ENCODE measurements at places on chromosomes 5 and 9.

GRCh38 chr9:131627648-131628458, 82.5 kb downstream of the PRRT1B start:
- DNase-seq: peak; percentile 58

- no peak for DNase-seq
Measured at GRCh38 chr5:133059621-133060020, 7.8 kb downstream of the HSPA4 start.

- no peak for DNase-seq
Measured at GRCh38 chr9:124180557-124180956, 77.2 kb upstream of the NEK6 start.

- peak; percentile 53 for DNase-seq
Measured at GRCh38 chr9:4987961-4988421, 2.9 kb downstream of the JAK2 start.

DNA sequence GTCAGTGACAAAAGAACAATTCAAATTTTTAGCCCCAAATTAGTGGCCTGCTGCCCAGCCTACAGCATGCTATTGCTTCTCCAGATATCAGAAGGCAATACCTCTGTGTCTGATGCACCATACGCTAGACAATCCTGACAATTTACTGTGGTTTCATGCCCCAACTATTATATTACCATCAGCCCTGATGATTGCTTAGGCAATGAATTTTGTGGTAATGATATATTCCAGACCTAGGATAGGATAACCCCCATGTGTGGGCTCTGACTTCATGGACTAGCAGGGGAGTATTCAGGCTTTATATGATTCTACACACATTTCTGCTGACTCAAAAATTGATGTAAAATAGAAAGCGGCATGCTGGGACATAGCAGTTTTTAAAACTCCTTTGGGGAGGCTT, 168.7 kb upstream of the FST start:
- no peak for DNase-seq

- no peak for DNase-seq
Measured at GRCh38 chr5:150242251-150242894, 47.2 kb downstream of the CAMK2A start.

DNA sequence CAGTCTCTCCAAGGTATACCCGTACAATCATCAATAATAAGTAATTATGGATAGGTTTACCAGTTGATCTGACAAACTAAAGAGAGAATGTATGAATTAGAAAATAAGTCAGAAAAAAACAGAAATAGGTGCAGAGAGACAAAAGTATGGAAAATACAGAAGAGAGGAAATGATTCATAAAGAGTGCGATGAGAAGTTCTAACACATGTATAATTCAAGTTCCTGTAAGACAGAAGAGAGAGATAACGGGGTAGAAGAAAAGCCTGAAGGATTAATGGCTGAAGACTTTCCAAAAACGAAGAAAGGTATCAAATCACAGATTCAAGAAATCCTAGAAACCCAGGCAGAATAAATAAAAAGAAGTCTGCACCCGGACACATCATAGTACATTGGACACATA, 16.2 kb upstream of the SMU1 start:
- DNase-seq: no peak

DNA sequence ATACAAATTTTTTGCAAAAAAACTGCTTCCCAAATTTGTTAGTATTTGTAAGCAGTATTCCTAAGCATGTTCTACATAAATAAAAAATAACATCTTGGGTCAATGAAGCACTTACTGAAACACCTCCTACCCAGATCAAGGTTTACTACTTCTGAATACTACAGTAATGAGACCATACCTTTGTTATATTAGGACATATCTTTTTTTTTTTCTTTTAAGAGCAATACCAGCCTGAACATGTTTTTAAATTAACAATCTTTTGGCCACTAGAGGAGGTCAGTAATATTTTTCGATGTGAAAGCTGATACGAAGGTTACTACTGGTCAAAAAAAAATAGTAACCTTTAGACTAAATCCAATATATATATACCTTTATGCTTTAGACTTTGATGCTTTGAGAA, 72.7 kb downstream of the CERT1 start:
- no peak for DNase-seq

GRCh38 chr9:131253891-131254491, 22.3 kb downstream of the FAM78A start:
- DNase-seq: peak; percentile 45

GRCh38 chr9:22112870-22113821, 104.0 kb upstream of the CDKN2B start:
- DNase-seq: no peak

DNA sequence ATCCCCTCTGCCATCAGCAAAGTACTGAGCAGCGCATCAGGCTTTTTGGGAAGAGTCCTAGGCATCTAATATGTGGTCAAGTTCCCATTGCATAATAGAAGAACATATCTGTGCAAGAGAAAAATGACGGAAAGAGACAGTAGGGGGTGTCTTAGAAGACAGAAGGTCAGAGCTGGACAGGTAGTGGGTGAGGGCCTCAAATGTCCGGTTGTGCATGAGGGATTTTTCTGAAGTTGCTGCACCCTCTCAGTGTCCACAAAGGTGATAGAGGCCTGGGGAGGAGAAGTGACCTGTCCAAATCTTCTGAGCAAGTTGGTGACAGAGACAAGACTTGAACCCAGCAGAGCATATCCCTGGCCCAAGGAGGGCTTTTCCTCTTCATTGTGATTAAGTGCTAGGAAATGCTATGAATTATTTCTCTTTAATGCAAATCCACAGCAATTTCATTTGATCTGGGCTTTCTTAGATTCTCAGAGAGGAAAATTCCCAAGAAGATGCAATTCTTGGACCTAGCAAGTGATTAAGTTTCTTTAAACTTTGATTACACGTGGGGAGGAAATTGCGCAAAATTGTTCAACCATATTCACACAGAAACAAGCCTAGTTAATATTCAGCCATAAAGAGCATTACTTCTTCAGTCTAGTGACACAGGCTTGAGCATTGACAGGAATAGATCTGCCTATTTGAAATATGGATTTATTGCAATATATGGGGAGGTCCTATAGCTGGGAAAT, at the start of gene OR2S2:
OR2S2 (minus strand) TSS at position 51 of the 734 bp plus-strand sequence. CDS start 56 bp downstream, outside the sequence.
- no peak for DNase-seq

- peak; percentile 35 for DNase-seq
Measured at GRCh38 chr5:141757402-141757801, 75.4 kb upstream of the ARAP3 start.

GRCh38 chr5:36790847-36791246, 85.7 kb upstream of the NIPBL start:
- DNase-seq: no peak

GRCh38 chr5:60161340-60161934, 267.9 kb upstream of the PDE4D start:
- DNase-seq: peak; percentile 28

DNA sequence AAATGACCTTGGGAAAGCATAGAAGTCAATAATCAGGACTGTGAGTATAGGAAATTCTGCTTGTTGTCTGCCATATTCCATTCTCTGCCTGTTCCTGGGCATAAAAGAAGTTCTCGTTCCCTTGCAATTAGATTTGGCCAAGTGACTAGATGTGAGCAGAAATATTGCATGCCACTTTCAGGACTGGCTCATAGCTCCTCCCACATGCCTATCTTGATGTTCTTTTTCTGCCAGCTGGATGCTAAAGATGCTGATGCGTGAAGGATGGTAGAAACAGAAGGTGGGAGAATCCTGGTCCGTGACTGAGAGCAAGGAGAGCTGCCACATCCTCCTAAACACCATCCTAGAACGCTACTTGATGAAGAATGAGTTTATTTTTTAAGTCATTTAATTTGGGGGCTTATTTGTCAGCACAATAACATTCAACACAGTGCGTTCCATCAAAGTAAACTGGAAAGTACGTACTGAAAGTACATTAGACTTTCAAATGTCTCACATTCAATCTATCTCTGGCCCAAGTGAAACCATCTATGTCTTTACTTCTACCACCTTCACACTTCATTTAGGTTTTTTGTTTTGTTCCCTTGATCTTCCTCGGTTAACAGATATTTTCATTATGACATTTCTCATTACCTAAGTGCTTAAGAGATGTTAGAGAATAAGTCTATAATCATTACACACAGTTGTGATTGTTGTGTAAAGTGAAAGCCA, 648.5 kb downstream of the RAB3C start:
- DNase-seq: no peak

DNA sequence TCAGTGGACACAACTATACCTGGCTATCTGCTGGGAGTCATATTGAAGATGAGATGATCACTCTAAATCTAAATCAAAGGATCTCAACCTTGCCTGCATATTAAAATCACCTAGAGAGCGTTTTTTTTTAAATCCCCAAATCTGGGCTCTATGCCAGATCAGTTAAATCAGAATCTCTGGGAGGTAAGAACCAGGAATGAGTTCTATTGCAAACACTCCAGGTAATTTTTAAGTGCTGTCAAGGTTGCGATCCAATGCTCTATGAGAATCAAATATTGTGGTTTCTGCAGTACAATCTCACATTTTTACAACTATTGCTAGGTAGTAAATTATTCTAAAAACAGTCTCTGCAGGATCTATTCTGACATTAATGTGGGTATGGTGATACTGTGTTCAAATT, 202.3 kb upstream of the OR13F1 start:
- DNase-seq: no peak

DNA sequence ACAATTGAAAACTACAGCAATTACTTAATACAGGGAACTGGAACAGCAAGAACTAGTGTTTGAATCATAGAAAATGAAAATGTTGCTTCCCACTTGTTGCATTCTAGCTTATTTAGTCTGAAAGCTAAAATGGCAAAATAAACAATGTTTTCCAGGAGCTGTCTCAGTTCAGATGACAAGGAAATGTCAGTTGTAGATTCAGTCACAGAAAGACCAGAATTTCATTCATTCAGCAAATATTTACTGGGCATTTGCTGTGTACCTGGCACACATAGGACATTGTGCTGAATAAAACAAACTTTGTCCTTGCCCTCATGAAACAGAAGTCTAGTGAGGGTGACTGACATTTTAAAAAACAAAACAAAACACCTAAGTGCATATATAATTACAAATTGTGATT, 41.5 kb downstream of the GCNT4 start:
- no peak for DNase-seq

- DNase-seq: no peak
Measured at GRCh38 chr5:117736698-117737097, 1162.1 kb upstream of the SEMA6A start.

GRCh38 chr5:89313804-89314588, 431.0 kb upstream of the MEF2C start:
- peak; percentile 93 for DNase-seq

DNA sequence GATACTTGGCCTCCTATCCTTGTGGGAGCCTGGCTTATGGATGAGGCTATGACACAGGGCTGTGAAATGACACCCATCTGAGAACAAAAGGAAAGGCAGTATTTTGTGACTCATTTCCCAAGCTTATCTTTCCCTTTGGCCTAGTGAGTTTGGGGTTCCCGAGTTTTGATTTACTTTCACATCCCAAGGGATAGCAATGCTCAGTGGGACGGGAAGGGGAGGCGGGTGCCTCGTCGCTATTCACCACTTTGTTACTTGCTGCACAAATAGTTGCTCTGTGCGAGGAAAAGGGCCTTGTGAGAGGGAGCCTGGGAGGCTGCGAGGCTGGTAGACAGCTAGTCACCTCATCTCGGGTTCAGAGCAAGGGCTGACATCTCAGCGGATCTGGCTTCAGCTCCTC, 59.1 kb upstream of the ENTREP1 start:
- peak; percentile 48 for DNase-seq

DNA sequence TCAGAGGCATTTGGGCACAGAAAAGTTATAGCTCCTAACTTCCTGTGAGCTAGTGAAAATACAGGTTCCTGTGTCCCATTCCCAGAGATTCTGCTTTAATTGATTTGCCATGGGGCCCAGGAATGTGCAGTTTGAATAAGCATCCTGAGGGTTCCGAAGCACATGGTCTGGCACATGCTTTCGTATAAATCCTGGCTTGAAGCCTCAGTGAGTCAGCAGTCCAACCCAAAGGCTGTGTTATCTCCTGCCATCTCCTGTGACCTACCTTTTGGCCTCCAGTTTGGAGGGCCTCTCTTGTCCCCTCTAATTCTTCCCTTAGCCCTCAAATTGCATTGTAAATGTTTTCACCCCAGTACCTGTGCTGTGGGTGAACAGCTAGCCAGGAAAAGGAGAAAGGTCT, 183.8 kb downstream of the NR3C1 start:
- no peak for DNase-seq

- DNase-seq: no peak
Measured at GRCh38 chr5:72835633-72836032, 19.2 kb downstream of the TNPO1 start.

- DNase-seq: no peak
Measured at GRCh38 chr9:95528908-95529502, 12.2 kb upstream of the PTCH1 start.

DNA sequence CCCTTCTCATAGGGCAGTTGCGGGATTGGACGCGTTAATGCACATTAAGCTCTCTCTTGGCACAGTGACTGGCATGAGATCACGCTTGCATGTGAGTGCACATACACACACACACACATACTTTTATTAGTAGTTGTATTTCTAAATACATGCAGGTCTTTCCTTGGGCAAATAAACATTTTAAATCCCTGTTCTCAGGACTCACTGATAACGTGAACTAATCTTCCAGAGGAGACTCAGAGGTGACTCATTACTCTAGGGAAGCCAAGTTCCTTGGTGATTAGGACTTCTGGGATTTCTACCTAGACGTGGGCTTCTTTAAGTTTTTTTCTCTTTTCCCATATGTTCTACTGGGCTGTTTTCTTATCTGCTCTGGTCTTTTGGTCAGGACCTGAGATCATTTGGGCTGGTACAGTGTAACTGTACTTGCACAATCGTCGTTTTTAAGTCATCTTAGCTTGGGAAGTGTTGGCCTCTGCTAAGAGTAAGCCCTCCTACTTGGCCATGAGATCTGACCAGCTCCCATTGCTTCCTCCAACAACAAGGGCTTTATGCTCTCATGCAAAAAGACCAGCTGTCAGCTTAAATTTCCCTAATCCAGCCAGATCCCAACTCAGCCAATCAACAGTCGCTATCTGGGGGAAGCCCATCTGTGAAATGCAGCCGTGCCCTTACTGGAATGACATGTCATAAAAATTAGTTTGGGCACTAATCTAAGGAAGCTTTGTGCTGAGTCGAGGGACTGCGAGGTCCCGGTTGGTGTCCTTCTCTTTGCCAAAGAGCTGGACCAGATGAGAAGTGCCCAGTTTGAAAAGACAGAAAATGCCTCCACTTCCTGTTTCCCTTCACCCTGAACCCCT, 176.4 kb upstream of the ANKRD55 start:
- peak; percentile 82 for DNase-seq

- no peak for DNase-seq
Measured at GRCh38 chr5:133520062-133520461, 92.3 kb downstream of the FSTL4 start.

- DNase-seq: no peak
Measured at GRCh38 chr5:76291305-76292077, 111.6 kb upstream of the IQGAP2 start.

DNA sequence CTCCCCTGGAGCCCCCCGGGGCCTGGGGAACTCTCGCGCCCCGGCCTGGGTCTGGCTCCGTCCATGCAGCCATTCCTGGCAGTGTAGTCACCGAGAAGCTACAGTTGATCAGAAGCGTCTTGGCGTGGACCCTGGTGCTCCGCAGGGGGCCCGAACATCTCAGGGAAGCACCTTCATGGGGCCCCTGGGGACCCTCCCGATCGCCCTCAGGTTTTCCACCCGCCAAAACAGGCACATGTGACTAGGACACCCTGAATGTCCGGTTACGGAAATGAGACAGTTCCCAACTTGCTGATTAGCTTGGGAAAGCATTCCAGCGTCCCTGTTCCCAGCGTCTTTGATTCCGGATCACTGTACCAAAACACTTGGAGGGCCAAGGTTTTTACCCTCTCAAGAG, 472 bp downstream of the FBXO4 start:
- DNase-seq: peak; percentile 10

Measured in brain microvascular endothelial cell (primary cell).